Activated CD8-positive, alpha-beta memory T cell treated with anti-CD3 and anti-CD28 coated beads for 36 hours (primary cell): ENCODE measurements at places on chromosomes 12 and 14. TPM values are rescaled to one million over a fixed set of nuclear protein-coding genes. Genes with fewer than 3 reads are reported as not detected.

MSRB3 gene
- not detected for total RNA-seq

ING4 gene
- total RNA-seq: 10.8 TPM

MYO1H gene
- total RNA-seq: not detected

SLC10A1 gene
- total RNA-seq: not detected

GLIPR1L2 gene
- total RNA-seq: not detected

TAS2R8 gene
- total RNA-seq: not detected

TPPP2 gene
- not detected for total RNA-seq

SLC39A5 gene
- 0.78 TPM for total RNA-seq

SERPINA12 gene
- not detected for total RNA-seq
